ENCODE measurements at places on chromosomes 1 and 21.

DNA sequence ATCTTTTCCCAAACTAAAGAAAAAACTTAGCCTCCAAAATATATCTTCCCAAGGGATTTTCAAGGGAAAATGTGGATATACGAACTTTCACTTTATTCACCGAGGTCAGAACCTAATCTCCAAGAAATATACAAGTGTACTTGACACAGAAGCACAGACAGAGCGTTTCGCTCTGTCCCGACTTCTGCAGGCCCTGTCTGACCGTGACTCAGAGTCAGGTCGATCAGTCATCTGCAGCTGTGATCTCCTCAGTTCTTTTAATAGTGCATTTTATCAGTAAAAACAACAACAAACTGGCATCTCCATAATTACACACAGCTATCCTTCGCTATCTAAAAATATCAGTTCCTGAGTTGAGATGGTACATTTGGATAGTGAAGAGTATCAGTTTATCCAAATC is 226.6 kb downstream of the TM2D1 start:
- DNase-seq, result no peak

GRCh38 chr1:32773018-32773763 is 44.0 kb downstream of the YARS1 start:
- DNase-seq, result peak; percentile 56

DNA sequence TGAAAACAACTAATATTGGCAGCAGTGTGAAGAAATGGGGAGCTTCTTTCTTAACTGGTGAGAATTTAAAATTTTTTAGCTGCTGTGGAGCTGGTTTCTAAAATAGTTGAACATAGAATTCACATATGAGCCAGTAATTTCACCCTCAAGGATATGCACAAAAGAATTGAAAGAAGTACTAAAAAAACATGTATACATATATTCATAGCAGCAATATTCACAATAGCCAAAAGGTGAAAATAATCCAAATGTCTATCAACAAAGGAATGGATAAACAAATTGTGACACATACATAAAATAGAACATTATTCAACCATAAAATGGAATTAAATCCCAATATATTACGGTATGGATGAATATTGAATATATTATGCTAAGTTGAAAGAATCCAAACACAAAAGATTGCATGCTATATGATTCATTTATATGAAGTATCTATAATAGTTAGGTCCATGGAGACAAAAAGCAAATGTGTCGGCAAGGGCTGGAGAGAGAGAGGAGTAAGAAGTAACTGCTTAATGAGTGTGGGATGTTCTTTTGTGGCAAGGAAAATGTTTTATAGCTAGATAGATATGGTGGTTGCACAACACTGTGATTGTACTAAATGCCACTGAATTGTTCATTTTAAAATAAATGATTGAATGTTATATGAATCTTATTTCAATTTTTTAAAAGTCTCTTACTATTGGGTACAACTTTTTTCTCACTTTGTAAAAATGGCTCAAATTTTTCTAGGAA is 14.8 kb upstream of the COL11A1 start:
- DNase-seq, result no peak

DNA sequence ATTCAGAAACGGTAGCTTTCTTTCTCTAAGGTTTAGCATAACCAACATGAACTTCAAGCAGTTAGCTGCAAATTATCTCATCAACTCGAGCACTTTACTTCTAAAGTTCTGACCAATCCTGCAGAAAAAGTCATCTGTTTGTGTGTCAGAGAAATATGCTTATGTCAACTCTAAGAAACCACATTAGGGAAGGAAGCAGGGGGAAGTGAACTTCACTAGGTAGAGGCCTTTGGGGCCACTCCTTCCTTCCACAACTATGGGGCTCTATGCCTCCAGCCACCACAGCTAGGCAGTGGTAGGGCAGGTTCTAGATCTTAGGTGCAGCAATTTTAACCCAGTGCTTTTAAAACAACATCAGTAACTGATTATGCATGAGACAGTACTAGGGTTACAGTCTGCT is 375.9 kb downstream of the DSCAM start:
- DNase-seq, result no peak

- no peak for DNase-seq
These were observed 55.7 kb upstream of the NADK start for GRCh38 chr1:1833916-1834325.

DNA sequence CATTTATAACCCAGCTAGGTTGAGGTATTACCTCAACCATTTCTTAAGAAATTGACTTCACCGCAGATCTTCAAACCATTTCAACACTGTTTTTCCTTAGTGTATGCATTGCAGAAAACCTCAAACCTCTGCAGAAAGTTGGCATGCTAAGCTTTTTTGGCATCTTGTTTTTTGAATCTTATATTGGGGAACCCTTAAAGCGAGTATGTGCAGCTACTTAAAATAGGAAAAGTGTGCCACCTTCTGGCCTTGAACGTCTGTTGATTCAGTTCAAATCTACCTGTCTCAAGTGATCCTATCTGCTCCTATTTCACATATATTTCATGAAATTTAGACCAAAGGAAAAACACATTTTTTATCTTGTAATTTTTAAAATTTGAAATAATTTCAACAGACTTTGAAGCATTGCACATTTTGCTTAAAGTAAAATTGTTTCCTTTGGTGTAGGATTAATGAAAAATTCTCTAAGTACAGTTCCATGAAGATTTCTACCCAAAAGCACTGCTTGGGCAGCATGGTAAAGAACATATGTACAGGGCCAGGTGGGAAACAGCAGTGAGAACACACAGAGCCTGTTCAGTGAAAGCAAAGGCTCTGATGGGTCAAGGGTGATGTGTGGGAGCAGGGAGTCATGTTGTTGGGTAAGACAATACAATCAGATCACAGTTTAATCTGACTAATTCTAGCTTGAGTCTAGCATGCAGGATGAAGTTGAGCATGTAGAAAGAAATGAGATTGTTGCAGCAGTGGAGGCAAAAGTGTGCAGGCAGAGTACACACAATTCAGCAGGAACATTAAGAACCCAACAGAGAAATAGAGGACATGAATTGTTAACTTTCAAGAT is 17.2 kb downstream of the HENMT1 start:
- no peak for DNase-seq

DNA sequence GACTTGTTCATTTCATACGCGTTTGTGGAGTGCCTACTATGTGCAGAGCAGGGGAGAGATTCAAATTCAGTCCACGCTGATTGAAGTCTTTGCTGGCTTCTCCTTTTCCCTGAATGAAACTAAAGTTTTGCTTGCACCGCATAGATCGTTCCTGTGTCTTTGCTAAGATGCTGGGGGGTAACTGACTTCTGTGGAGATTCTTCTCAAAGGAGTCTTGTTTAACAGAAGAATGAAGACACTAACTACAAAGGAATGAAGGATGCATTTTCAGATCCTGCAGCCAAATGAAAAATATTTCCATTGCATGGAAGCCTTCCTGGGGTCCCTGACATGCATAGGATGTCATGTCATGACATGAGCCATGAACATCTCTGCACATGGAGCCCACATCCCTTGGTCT is 26.9 kb upstream of the H6PD start:
- no peak for DNase-seq

- DNase-seq, result no peak
These were observed 1.9 kb upstream of the MRPL24 start for GRCh38 chr1:156742801-156743200.

DNA sequence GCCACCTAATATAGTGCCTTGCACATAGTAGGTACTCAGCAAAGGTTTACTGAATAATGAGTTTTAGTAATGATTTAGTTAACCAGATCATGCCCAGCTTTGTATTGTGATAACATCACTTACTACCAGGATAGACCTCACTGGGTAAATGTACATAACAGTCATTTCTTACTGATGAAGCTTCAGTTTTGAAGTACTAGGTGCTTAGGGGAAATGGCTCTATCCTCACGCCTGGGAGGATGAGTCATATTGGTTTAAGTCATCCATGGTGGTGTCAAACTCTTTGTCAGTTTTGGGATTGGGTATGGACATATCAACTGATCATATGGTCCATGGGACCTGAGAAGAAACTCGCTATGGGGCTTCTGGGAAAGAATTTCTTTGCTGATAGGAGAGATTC is 90.6 kb upstream of the USP24 start:
- no peak for DNase-seq

GRCh38 chr21:16587681-16588375 is 858.0 kb downstream of the USP25 start:
- no peak for DNase-seq

DNA sequence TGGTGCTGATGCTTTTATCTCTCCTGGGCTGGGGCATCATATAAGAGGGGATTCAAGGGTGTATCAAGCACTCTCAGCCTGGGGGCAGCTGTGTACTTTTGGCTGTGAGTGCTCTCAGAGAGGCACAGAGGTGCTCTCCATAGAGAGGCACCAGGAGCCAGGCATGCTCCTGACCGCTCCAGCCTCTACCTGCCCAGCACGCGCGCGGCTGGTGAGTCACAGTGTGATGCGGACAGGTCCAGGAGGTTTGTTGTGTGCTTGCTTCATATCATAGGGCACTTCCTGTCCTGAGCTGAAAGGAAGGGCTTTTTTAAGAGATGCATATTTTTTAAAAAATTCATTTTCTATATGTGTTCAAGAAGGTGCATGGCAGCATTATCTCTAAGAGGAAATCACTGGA is 93.6 kb upstream of the BCAR3 start:
- no peak for DNase-seq

DNA sequence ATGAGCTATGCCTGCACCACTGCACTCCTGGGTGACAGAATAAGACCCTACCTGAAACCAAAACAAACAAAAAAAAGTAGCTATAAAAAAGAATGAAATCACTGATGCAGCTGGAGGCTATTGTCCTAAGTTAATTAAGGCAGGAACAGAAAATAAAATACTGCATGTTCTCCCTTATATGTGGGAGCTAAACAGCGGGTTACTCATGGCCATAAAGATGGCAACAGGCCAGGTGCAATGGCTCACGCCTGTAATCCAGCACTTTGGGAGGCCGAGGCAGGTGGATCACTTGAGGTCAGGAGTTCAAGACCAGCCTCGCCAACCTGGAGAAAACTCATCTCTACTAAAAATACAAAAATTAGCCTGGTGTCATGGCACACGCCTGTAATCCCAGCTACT is 152.7 kb downstream of the PIK3R3 start:
- DNase-seq, result no peak

GRCh38 chr1:219119839-219120238 is 53.8 kb upstream of the LYPLAL1 start:
- no peak for DNase-seq

DNA sequence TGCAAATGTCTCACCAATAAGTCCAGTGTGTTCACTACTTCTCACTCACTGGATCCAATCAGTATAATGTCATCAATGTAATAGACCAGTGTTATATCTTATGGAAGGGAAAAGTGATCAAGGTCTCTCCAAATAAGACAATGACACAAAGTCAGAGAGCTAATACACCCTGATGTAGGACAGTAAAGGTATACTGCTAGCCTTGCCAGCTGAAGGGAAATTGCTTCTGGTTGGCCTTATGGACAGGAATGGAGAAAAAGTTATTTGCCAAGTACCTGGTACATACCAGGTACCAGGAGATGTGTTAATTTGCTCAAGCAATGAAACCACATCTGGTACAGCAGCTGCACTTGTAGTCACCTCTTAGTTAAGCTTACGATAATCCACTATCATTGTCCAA is 141.0 kb downstream of the LTN1 start:
- DNase-seq, result no peak

- no peak for DNase-seq
These were observed 4.2 kb downstream of the RASSF5 start for GRCh38 chr1:206511362-206512057.

DNA sequence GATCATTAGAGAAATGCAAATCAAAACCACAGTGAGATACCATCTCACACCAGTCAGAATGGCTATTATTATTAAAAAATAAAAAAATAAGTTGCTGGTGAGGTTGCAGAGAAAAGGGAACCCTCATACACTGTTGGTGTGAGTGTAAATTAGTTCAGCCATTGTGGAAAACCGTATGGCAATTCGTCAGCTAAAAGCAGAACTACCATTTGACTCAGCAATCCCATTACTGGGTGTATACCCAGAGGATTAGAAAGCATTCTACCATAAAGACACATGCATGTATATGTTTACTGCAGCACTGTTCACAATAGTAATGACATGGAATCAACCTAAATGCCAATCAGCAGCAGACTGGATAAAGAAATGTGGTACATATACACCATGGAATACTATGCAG is 42.2 kb downstream of the GIPC2 start:
- no peak for DNase-seq
